ENCODE measurements at places on chromosomes 3 and 15.
A peak's percentile ranks its signal among the peaks of the same experiment; 100 is the strongest.

- no peak for DNase-seq
Measured at GRCh38 chr3:43734685-43735084, 43.9 kb downstream of the ABHD5 start.

DNA sequence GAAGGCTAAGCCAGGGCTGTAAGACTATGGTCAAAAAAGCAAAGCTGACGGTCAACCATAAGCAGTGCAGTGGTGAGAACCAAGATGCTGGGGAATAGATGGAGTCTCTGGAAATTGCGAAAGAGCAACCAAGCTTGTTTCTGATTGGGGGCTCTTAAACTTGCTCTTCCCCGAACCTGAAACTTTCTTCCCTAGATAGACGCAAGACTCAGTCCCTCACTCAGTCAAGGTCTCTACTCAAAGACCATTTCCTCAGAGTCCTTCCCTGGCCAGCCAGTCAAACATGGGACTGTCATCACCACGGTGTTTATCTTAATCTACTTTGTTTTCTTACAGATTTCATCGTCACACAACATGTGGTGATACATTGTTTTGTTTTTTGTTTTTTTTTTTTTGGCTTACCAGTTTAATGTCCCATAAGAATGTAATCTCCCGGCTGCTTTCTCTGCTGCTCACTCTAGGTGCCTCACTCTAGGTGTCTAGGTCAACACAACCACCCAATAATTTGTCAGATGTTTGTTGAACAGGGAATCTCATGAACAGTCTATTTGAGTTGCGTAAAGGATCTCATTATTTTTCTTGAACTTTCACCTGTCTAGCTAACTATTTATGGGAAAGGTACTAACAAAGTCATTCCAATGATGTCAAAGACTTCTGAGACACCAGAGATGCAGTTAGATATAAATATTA lies 495.4 kb downstream of the FOXP1 start:
- no peak for DNase-seq

DNA sequence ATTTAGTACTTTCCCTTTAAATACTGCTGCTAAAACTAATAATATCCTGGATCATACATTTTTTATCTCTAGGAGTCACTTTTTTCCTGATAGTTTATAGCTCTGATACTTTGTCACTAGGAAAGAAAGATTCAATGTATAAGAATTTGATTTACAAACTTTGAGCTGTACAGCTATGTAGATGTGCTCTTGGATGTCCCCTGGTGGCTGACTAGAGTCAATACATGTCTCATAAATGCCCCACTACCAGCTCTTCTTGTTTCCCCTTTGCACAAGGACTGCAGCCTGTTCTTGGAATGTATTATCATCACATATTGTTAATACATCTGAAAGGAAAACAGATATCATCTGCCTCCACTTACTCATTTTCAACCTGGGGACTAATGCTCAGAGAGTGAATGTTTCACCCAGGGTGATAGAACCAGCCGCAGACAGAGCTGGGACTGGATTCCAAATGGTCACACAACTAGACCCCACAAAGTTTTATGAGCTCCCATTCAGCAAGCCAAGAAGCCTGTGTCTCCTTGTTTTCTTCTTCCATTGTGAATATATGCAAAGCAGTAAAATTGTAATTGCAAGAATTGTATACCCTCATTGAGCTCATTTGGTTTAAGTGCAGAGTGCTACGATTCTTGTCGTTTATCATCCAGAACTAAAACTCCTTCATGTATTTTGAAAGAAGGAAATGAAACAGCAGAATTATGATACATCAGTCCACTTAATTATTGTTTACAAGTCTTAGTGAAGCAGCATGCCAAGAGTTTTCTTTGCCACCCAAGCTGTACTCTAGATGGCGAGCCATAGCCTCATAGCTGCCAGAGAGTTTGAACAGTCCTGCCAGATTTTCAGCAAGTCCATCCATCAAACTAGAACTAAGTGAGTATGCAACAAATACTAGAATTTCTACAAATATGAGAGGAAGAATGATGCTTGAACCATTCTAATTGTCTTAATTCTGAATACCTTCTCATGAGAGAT lies 261.6 kb upstream of the LMCD1 start:
- peak; percentile 24 for DNase-seq

DNA sequence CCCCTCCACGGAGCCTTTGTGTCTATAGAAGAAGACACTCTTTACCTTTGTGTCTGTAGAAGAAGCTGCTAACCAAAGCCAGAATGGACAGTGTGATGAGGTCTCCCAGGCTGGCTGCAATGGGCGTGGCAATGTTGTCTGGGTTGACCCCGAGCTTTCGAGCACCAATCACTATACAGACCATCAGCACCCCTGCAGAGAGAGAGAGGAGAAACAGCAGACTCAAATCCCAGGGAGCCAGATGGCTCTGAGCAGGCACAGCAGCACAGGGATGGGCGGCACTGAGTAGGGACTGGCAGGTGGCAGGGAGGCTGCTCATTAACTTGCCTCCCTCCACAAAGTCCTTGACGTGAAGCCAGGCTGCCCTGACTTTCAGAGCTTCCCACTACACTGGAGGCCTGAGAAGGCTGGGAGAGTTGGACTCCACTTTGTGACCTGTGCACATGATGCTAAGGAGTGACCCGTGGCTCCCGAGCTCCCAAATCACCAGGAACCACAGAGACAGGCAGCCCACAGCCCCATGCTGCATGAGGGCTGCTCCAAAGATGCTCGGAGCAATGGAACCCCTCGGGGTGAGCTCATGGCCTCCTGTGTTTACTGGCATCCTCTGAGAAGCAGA lies 53.9 kb downstream of the ROPN1B start:
- no peak for DNase-seq

DNA sequence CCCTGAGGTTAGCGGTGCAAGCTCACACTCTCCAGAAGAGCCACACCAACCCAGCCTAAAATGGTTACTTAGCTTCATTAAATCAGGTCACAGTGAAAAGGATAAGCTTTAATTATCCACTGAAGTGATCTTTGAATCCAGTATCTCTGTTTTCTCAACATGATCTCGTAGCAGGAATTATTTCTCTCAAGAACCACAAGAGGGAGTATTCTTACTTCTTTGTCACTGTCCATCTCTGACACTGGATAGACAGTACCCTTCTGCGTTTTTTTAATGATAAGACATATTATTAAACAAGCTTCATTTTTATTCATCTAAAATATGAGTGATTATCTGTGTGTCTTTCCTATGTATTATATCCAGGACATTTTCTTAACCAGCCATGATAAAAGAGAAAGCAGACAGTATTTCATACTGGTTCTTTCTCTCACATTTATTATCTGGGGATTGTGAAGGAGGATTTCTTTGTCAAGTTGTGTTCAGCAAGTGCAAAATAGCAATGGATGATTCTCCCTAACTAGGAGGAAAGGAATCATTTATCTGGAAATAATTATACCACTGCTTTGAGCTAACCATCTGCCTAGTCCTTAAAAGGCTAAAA lies 105.4 kb upstream of the CCDC54 start:
- DNase-seq = peak; percentile 13

GRCh38 chr3:39671600-39671999 lies 137.8 kb upstream of the MYRIP start:
- DNase-seq = no peak
